Fibroblast of upper back skin (primary cell): ENCODE measurements at places on chromosomes 16 and 17.

- DNase-seq, result no peak
Observed at GRCh38 chr17:36545077-36545464, 352 bp downstream of the GGNBP2 start.

GRCh38 chr17:45784741-45785479 lies 790 bp downstream of the CRHR1 start:
- DNase-seq, result no peak

- peak; percentile 7 for DNase-seq
Observed at GRCh38 chr17:1906662-1907101, 76.9 kb downstream of the RPA1 start.

DNA sequence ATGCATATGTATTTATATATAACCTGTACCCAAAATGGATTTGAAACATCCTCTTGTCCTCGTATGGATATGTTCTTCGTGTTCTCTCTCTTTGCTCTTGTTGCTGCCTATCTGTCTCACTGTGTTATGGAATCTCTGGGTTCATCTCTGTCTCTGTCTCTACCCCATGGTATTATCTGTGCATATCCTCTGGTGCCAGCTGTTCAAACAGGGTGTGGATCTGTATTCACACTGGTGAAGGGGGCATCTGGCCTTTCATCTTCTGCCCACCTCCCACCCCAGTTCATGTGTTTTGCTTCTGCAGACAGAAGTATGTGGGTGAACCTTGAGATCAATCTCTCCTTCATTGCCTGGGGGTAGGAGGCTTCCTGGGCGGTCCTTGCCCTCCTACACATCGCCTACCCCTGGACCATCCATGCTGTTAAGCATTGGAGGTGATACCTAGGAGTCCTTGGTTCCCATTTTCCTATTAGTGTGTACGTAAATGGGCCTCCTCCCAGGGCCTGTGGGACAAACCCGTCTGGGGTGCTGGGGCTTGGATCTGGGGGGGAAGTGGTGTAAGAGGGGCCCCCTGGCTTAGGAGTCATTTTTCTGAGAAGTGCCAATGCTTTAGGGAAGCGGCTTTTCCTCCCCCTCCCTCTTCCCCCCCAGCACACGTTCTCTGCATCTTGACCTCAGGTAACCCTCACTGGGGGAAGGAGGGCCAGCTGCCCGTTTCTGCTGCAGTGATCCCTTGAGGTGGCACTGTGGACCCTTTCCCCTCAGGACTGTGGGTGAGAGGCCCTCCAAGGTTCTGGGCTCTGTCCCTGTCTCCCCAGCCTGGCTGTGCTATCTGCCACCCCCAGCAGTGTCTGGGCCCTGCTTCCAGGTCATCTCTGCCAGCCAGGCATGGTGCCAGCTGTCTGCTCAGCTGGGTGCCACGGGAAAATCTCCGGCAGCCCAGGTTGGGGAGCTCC lies 21.1 kb downstream of the RARA start:
- DNase-seq, result no peak

- no peak for DNase-seq
Observed at GRCh38 chr17:81737947-81738800, 26.1 kb downstream of the SLC25A10 start.

DNA sequence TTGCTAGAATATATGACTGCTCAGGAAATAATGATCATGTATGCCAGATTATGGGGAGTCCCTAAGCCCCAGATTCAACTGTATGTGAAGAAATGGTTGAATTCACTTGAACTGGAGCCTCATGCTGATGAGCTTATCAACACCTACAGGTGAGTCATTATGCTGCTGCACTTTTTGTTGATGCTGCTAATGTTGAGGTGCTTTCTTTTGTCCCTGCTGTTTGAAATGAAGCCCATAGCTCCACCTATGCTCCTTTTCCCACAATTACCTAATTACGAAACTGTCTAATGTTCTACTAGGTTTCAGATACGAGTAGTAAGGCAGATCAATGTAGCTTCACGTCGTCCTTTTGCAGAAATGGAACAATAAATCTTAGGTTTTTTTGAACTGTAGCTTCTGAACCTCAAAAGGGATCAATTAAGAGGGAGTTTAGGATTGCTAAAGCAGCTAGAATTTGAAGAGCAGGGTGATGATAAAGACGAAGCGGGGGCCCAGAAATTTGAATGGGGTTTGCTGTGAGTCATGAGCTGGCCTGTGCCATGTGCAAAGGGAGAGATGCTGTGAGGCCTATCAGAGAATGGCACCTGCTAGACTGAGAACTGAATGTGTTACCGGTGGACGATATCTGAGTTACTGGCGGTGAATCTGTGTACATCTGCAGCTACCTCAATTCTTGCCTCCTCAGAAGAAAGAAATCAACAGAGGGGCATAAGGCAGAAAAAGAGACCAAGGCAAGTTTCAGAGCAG lies 6.1 kb upstream of the UQCRC2 start:
- no peak for DNase-seq

GRCh38 chr17:57466521-57466920 lies 210.2 kb downstream of the MSI2 start:
- DNase-seq, result peak; percentile 67

GRCh38 chr17:60269417-60269816 lies 119.6 kb downstream of the CA4 start:
- no peak for DNase-seq

DNA sequence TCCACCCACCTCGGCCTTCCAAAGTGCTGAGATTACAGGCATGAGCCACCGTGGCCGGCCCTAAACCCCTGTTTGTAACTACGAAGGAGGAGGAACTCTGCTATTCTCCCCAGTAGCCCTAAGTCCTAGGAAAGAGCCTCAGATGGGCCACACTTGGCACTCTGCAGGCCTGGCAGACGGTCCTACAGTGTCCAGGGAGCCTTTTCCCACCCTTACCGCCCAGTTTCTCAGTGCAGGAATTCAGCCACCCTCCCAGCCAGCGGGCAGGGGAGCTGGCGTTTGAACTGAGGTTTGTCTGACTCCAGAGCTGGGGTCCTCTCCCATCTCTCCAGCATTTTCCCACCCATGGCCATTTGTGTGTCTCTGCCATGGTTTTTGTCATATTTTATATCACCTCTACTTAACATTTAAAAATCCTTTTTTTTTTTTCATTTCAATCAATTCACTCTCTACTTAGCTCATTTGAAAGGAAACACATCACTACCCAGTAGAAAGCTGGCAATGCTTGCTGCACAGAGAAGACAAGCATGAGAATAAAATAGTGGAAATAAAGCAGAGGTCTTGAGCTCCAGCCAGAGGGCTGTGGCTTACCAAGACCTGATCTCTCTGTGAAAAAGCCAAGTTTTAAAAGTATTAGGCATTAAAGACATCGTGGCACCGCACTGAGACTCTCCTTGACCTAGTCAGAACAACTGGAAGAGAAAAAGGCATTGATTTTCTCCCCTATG lies 34.9 kb downstream of the BCO1 start:
- DNase-seq, result no peak

- DNase-seq, result no peak
Observed at GRCh38 chr16:2692251-2692947, 10.1 kb downstream of the KCTD5 start.

DNA sequence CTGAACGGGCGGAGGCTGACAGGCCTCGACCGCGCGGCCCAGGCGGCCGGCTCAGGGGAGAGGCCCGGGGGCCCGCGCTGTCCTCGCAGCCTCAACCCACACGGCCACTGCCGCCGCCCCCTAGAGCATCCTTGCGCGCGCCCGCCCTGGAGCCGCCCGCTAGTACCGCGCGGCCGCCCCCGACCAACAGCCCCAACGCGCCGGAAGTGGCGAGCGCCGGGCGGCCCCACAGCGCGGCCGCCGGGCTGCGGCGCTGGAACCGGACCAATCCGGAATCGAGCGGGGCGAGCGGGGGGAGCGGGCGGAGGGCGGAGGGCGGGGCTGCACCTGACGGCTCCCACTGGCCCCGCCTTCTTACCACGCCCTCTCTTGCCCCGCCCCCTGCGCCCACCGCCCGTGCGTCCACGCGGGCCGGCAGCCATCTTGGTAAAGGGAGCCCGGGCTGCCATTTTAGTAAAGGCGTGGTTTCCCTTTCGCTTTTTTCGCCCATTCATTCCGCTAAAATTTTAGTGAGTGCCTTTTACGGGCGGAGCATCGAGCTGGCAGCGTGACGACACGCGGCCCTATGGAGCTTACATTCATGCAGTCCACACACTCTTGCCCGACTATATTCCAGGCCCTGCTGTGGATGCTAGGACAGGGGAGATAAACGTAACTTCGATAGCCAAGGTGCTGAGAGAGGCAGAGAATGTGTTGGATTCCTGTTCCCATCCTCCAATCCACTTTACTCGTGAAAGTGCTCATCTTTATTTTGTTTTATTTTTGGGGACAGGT lies at the start of gene XPO6:
TSS of gene XPO6 (minus strand) at position 208 of the 774 bp plus-strand sequence. CDS start 597 bp downstream, outside the sequence.
- DNase-seq, result peak; percentile 94

DNA sequence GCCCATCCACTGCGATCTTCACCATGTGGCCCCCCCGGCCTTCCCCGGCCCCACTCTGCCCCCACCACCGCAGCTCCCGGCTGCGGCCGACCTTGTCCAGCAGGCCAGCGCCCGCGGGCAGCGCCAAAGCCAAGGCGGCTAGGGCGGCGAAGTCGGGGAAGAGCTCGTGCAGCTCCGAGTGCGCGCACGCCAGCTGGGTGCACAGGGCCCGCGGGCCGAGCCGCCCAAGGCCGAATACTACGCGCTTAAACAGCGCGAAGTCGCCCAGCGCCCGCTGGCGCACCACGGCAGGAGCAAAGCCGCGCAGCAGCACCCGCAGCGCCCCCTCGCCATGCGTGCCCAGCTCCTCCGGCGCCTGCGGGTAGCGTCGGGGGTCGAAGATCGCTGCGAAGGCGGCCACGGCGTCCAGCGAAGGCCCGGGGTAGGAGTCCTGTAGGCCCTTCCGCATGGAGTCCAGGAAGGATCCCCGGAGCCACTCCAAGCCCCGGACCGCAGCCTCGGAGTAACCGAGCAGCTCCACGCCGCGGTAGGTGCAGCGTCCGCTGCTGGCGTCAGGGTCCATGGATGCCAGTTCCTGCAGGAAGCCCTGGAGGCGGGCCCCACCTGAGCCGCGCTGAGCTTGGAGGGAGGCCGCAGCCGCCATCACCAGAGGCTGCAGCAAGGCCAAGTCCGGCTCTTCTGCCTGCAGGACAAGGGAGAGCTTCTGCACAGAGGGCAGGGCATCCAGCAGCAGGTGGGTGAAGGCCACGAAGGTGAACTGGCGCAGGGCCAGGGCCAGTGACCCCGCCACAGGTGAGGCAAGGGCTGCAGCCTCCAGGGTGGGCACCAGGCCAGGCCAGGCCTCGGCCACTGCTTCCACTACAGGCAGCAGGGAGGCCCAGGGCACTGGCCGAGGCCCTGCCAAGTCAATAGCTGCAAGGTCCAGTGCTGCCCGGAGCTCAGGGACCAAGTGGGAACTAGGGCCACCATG lies 10.3 kb downstream of the C17orf113 start:
- DNase-seq, result no peak

GRCh38 chr17:45743626-45744326 lies 40.3 kb upstream of the CRHR1 start:
- no peak for DNase-seq

DNA sequence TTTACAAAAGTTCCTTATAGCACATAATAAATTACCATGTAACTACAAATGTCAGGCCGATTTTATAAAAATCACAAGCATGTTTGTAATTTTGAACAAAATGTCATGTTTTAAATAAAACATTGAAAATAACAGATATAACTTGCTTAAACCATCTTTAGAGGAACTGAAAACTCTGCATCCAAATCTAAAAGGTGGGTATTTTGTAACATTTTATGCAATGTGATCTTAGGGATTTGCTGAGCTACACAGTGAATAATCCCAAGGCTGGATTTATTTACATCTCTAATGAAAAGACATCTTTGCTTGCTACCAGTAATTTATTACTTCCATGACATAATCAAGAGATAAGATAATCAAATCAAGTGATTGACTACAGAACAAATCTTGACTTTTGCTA lies 47.5 kb downstream of the N4BP1 start:
- no peak for DNase-seq

DNA sequence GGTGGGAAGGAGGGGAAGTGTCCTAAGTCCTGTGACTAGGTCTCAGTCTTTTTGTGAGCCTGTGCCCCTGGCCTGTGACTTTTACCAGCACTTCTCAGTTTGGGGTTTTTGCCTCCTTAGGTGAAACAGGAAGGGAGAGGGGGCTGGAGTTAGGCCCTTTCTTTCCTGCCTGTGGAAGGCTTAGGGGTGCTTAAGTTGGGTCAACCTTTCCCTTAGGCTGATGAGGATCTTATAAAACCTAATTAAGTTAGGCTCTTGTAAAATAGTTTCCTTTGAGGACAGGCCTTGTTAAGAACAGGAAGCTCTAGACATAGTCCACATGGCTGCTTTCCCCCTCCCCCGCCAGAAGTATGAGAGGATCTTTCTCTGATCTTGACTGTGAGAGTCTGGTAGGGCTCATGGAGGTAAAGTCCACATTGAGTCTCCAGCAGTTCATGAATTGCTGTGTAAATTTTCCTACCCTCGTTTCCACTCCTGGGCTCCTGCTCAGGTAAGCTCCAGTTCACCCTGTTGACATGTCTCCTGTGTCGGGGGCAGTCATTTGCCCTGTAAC lies 17.0 kb upstream of the DNASE1 start:
- DNase-seq, result peak; percentile 42

DNA sequence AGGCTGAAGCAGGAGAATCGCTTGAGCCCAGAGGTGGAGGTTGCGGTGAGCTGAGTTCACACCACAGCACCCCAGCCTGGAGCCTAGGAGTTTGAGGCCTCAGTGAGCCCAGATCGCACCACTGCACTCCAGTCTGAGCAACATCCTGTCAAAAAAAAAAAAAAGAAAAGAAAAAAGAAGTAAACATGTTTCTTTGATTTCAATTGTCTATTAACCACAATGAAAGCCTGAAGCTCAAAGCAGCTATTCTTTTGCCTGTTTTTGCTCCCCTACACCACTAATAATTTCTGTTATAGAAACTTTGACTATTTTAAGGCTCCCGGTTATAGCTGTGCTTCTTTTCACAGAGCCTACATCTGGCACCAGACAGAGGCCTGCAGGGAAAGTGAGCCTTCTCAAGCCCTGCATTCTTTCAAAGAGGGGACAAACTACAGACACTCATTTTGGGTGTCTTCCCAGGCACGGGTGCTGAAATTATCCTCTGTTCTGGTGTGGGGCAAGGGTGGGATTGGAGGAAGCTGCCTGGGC lies 14.2 kb upstream of the SLC52A1 start:
- DNase-seq, result no peak

GRCh38 chr16:83917152-83918120 lies 18.5 kb downstream of the MLYCD start:
- DNase-seq, result no peak

DNA sequence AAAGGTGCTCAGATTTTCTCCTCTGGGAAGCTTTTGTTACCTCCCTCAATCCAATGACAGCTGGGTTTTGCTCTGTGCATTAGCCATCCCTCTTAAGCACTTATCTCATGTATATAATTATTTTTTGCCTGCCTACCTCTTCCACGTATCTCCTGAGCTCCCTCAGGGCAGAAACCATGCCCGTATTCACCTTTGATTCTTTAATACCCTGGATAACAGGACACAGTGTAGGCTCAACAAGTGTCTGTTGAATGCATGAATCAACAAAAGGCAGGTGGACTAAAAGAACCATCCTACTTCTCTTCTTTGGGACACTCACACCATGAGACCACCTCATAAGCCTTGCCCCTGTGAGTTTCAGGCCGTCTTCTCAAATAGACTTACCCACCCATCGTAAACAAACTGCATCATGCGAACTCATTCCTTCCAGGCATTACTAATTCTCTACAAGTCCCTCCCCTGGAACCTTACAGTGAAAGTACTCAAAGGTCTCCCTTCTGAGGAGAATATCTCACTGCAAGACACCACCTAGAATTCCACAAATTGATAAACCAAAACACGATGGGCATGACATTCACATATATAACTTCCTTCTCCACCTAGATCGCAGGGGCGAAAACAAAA lies 3.2 kb downstream of the ARHGAP17 start:
- no peak for DNase-seq
